Cortex of kidney (tissue), 1 donor: ENCODE measurements at places on chromosomes 2 and 18.

DNA sequence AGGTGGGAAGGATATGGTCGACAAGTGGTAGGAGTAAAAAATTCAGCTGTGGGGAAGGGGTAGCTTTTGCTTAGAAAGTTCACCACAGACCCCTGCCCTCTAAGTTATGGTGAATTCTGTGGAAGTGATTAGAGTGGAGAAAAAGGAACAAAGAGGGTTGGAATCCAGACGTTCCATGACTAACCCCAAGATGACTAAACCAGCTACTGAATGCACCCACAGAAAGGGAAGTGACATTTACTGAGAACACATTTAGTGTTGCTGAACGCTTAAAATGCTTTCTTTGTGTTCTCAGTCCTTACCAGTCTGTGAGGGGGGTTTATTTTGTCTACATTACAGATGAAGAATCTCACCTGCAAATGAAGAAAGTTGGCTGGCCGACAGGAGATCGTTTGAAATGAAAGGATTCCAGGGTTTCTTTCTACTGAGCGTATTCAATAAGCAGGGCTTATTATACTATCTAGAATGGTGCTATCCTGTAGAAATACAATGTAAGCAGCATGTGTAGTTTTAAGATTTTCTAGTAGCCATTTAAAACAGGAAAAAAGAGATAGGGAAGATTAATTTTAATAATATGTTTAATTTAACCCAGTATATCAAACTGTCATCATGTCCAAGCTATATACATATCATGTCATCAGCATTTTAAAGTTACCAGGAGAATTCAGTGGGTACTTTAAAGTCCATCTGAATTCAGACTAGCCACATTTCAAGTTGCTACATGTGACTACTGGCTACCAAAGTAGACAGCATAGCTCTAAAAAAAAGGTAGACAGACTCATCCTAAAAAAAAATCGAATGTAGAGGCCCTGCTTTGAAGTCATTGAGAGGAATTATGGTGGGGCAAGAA, 60.1 kb downstream of the LIMS1 start:
- DNase-seq, result no peak

- no peak for DNase-seq
These were observed 56.6 kb downstream of the EPG5 start for GRCh38 chr18:45910405-45911023.

- no peak for DNase-seq
These were observed 101.7 kb upstream of the ZSWIM2 start for GRCh38 chr2:186950694-186951093.

DNA sequence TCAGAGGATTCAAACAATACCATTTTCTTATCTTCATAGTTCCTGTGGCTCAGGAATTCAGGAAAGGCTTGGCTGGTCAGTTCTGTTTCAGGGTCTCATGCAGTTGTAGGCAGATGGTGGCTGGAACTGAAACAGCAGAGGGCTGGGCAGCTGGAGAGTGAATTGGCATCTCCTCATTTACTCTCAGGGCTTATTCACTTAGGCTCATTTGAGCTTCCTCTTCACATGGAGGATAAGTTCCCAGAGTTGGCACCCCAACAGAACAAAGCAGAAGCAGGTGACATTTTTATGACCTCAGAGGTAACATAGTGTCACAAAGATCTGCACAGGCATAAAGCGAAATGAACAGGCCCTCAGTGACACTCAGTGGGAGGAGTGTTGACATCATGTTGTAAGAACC, 66.1 kb downstream of the RBBP8 start:
- no peak for DNase-seq

- DNase-seq, result no peak
These were observed 19.9 kb upstream of the TMEM131 start for GRCh38 chr2:98015671-98016070.

DNA sequence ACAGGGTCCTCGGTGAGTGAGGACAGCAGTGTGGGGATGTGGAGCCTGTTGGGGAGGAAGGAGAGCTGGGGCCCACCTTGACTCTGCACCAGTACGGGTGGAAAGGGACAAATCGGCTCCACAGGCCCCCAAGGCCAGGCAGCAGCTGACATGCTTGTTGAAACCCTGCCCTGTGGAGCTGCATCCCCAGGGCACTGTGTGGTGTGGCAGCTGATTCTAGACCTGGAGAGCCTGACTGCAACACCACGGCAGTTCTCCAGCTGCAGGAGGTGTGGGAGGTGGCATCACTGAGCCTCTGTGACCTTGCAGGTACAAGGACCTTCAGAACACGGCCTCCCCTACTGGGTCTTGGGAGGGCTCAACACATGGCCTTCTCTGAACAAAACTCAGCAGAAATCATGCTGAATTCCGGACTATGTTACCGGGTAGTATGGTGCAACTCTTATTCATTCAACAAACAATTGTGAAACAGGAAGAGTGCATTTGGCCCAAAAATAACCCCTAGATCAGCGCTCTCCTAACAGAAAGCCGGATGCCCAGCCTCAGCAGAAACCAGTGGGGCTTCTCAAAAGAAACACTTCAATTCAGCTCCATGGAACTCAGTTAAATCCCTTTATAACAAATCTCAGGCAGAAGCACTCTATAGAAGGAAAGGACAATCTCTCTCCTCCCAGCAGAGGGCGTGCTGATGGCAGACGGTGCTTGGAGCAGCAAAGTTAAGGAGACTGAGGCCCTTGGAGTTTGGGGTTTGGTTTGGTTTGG, 104.4 kb upstream of the SALL3 start:
- DNase-seq, result no peak

GRCh38 chr2:235514627-235515363, 21.0 kb downstream of the AGAP1 start:
- DNase-seq, result no peak

DNA sequence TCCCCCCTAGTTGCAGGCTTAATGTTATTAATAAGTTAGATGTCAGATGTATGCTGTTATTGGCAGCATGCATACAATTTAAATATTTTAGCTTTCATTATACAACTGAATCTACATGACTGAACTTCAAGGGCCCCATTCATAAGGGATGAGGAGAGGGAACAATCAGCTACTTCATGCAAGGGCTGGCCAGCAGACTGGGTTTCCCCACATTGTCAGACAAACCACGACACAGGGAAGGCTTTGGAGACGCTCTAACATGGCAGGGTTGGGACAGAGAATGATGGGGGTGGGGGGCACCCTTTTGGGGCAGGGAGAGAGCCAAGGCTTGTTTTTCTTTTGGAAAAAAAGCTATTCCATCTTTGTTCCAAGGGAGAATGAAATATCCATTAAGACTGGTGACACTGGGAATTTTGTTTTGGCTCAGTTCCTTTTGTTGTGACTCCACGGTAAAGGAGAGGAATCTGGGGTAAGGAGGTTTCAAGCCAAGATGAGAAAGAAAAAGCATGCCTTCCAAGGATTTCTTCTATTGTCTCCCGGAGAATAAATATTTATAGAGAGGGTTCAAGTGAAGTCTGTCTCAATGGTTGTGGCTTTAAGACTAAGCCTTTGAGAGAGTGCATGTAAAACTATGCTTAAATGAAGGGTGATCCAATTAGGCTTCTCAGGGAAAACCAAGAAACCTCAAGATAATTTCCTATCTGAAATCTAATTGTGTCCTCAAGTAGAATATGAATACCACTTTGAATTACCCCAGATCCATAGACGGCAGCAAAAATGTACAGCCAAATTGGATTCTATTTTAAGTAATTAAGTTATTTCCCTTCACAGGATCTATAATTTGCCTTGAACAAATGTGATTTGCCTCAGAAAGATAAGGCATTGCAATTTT, 5.4 kb downstream of the CXCR4 start:
- DNase-seq, result no peak

- DNase-seq, result no peak
These were observed 172.3 kb downstream of the IKZF2 start for GRCh38 chr2:212979046-212979612.

GRCh38 chr2:167509586-167509985, 621.3 kb downstream of the XIRP2 start:
- no peak for DNase-seq

DNA sequence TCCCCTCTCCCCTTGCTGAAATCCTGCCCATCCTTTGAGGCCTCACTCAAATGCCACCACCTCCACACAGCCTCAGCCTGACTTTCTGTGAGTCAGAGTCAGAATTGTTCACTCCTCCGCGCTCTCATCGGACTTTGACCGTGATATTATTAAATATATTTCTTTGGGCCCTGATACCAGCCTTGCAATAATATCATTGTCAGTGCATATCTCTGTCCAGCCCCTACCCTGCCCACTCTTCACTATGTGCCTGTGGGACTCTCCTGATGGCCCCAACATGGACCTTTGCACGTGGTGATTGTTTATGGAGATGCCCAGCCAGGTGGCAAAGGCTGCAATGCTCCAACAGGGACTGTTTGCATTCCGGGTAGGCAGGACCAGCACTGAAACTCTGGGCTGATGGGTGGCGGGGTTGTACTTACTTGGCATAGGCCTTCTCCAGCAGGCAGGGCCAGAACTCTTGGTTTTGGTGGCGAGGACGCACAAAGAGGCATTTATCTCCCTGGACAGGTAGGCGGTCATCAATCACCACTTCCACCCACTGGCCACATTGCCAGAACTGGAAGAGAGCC, 37.3 kb downstream of the CAPN13 start:
- DNase-seq, result no peak

DNA sequence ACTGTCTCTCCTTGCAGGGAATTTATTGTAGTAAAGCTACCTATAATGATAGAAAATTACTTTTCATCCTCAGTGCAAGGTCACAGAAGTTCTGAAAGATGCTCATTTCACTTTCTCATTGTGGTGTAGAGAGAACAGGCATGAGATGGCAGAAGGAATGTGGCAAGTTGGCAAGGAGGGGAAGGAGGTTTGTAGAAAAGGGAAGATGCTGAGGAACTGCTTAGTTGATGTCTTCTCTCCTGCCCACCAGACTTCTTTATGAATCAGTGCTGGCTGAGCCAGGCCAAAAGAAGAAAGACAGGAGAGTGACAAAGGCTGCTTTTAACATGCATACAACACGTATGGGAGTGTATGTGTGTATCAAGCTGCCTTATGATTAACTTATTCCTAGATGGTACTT, 164.4 kb downstream of the PRPF40A start:
- no peak for DNase-seq

GRCh38 chr2:228263156-228263555, 81.7 kb upstream of the SPHKAP start:
- no peak for DNase-seq

DNA sequence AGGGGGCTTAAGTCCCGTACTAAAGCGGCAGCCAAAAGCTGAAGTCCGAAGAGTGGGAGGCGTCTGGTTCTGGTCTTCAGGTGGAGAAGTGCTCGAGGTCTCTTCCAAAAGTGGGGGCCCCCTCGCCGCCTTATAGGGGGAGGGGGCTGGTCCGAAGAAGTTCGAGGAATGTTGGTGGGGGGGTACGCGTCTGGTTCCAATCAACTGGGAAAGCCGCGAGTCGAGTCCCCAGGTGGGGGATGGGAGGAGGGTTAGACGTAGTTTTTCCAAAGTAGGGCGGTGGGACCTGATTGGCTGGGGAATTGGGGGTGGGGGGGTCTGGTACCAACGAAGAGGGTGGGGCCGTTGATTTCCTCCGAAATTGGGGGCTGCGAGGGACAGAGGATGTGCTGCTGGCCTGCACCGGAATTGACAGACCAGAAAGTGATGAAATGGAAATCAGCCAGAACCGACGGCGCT, 594 bp downstream of the ITM2C start:
- DNase-seq, result no peak

DNA sequence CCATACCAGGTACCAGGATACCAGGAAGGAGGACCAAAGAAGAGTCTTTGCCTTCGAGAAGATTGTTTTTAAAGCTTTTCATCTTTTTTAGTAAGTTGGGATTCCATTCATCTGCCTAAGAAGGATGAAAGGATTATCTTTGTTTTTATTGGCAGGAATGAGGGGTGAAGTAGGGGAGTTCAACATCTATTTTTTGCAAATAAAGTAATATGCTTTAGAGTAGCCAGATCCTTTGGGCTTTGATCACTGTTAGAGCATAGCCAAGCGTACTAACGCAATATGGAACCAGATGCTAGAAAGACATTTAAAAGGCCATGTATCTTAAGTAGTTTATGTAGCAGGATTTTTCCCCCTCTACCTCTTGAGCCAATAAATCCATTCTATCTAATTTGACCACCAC, 133.0 kb downstream of the PRPF40A start:
- no peak for DNase-seq

GRCh38 chr18:70513502-70514171, 224.8 kb downstream of the SOCS6 start:
- no peak for DNase-seq

- no peak for DNase-seq
These were observed 569 bp downstream of the TMX3 start for GRCh38 chr18:68714366-68714711.

GRCh38 chr2:219308142-219309101, 779 bp downstream of the PTPRN start:
- no peak for DNase-seq

- no peak for DNase-seq
These were observed 17.2 kb downstream of the MFSD6 start for GRCh38 chr2:190425221-190425866.

DNA sequence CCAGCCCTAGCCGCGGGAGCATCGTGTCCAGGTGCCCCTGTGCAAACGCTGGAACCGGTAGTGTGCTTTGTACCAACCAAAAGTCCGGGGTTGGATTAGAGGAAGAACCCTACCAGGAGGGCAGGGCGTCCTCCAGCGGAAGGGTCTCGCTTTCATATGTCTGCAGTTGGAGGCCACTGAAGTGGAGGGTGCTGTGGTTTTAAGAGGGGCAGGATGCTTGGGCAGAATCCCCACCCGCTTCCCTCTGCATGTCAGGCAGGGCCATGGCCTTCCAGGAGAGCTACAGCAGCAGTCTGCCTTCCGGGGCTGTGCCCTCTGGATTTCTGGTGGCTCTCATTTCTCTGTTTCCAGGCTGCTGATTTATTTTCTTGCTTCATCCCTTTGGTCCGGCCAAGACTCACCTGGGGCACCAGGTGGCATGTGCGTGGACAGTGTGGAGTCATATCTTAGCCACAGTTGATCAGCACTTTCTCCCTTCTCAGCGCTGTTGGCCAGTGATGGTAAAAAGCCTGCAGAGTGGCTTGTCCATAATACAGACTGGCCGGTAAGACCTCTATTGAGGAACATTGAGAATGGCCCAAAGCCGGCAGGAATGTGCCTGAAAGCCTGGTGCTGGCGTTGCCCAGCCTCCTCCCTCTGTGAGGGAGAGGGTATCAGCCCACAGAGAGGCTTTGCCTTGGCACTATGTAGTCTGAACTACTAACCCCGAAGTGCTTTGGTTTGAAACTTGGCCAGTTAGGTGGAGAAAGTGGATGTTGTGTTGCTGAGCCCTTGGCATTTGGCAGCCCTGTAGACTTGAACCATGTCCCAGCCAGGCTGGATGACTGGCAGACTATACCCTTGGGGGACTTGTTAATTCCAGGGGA, 1.8 kb downstream of the AGAP1 start:
- no peak for DNase-seq

DNA sequence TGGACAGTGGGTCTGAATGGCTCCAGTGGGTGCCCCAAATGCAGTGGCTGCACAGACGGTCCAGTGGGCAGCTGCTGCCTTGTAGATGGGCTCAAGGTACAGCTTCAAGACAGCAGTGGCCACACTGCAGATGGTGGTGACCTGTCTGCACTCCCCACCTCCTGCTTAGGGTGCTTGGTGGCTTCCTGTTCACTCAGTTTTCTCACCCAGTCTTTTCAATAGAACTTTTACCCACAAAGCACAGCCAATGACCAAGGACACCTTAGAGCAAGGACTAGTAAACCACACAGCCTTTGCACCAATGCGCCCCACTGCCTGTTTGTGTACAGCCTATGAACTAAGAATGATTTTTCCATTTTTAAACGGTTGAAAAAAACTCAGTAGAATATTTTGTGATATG, 34.9 kb downstream of the MEX3C start:
- DNase-seq, result no peak
